DND-41 (cell line): ENCODE measurements at places on chromosomes 7 and 10.

GRCh38 chr7:29806208-29806994 lies at the start of gene WIPF3:
Gene WIPF3, plus strand, starts transcription at chr7:29806508. Its CDS starts 28,217 bp downstream, at chr7:29834725.
- no peak for DNase-seq

DNA sequence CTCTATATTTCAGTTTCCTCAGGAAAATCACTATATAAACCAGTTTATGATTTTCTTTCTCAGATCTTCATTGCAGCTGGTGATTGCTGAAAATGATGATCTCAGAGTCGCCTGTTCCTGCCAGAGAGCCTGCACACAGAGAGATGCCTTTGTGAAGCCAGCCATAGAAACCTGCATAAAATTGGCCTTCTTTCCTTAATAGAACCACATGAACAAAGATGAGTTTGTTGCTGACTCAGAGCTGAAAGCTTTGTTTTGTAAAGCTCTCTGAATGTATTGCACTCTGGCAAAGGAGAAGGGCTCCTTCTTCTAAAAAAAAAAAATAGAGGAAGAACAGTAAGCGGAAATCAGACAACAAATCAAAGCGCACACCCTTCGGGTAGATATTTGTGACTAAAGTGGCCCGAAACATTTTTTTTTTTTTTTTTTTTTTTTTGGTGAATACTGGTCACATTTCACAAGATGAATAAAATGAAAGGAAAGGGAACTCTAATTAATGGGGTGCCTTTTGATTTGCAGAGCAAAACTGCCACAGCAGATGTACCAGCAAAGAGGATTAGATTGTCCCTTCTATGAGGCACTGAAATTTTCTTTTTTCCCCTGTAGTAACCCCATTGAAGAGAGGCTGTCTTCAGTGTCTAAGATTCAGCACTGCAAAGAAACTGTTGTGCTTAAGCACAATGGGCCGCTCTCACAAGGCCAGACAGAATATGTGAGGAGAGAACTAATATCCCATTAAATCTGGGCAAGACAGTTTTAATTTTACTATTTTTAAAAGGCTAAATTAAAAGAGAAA lies 75.1 kb upstream of the PTPRZ1 start:
- DNase-seq: no peak

DNA sequence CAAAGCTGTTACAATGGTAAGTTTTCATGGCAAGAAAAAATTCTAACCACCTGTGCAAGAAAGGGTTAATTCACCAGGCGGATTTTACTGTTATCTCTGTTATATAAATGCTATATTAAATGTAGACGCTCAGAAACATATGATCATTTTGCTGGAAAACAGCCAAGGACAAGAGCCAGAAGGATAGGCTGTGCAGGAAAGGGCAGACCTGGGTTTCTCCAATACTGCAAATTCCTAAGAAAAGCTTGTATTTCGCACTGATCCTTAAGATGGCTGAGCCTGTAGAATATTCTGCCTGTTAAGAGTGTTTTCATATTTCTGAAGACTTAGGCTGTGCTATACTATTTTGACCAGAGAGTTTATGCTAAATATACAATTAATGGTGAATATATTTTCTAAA lies 564.1 kb upstream of the KCND2 start:
- no peak for DNase-seq

DNA sequence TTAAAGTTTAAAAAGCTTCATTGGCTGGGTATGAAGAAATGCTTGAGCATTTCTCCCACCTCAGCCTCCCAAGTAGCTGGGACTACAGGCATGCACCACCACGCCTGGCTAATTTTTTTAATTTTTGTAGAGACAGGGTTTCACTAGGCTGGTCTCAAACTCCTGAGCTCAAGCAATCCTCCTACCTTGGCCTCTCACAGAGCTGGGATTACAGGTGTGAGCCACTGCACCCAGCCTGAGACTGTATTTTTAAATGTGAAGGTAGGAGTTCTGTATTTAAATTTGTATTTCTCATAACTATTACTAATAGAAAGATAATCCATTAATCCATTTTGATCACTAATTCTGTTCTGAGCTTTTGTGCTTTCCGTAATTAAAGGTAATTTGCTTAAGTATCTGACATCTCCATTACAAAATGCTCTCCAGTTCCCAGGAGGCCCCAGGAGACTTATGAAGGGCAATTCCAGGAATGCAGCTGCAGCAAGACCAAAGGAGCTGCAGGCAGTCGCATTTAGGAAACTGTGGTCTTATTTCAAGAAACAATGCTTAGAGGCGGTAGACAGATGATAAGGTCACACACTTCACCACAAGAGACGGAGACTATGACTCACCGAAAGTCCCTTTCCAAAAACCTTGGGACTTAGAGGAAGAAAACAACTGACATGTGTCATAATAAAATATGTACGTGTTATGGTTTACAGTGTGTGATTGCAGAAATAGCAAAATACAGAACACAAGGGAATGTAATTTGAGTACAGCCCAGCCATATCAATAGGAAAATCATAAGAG lies 23.3 kb downstream of the YAE1 start:
- DNase-seq: peak; percentile 78

DNA sequence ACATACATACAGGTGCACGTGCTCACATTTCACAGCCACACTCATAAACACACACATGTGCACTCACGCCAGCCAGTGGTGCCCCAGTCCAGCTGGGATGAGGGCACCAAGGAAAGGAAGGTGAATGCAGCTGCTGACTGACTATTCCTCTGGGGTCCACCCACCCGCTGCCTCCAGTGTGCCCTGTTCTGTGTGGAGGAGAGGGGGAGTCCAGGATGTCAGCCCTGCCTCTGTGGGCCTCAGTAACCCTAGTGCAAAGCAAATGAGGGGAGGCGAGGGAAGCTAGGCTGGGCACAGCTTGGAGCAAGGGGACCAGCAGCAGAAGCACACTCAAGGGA lies 57.6 kb downstream of the YKT6 start:
- DNase-seq: no peak

DNA sequence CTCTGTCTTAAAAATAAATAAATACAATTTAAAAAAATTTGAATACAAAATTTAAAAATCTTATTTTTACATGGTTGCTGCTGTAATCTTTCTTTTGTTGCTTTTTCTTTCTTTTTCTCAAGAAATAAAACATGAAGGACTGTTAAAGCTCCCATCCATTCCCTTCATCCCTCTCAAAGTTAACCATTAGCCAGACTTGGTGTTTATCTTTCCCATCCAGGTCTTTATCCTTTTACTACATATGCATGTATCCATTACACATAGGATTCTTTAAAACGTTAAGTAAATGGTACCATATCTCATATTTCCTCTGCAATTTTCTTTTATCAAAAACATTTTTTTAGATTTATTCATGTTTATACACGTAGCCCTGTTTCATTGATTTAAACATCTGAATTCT lies 70.1 kb downstream of the CREB3L2 start:
- DNase-seq: no peak
